ENCODE measurements at places on chromosomes 16 and 17.

GRCh38 chr17:7348478-7349242 lies 3.3 kb upstream of the KCTD11 start:
- no peak for DNase-seq

DNA sequence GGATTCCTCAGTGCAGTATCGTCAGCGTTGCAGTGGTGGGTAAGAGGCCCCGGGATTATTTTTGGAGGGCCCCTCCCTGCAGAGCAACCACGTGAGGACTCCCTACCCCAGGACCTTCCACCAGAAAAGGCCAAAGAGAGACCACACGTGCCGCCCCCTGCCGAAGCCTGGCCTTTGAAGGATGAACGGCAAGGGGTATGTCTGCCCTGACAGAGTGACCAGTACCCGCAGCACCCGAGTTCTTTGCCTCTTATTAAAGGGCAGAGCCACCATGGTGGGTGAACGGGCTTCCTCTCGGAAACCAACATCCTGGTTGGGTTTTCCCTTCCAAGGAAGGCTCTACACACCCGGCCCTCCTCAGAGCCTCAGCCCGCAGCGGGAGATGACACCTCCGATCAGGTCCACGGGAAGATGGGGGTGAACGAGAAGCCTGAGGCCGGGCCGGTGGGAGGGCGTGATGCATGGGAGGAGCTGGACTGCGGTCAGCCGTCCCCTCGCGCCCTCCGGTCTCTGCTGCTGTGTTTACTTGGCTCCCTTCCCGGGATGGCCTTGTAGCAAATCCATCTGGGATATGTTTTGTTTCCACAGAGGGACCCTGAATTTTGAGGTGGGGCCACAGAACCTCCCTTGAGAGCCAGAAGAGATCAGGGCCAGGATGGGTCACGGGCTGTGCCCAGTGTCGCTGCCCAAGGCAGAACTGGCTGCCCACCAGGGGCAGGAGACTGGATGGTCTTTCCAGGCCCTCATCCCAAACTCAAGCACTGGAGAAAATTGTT lies 49.1 kb downstream of the TBC1D16 start:
- DNase-seq: no peak

GRCh38 chr17:79047291-79047920 lies 23.4 kb downstream of the C1QTNF1 start:
- no peak for DNase-seq

DNA sequence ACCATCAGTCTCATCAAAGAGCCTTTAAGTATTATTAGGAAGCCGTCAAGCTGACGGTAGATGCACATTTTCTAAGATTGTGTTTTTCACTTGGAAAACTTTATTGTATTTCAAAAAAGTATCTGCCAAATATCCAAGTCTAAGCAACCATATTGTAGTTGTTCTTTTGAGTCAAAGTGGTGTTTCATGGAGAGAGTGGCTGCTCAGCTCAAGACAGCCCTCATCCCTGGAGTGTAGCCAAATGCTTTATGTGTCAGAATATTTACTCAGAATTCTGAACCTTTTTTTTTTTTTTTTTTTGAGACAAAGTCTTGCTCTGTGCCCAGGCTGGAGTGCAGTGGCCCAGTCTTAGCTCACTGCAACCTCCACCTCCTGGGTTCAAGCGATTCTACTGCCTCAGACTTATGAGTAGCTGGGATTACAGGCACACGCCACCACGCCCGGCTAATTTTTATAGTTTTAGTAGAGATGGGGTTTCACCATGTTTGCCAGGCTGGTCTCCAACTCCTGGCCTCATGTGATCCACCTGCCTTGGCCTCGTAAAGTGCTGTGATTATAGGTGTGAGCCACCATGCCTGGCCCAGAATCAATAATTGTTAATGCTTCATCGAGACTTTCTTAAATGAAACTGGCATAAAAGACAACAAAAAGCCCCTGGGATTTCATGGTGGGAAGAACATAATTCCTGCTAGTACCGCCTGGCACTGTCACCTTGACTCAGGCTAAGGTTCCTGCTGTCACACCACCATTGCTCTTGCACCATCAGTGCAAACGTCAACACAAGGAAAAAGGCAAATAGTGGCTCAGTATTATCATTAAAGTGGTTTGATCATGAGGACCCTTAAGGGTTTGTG lies 45.5 kb downstream of the PRKCA start:
- no peak for DNase-seq

- DNase-seq: peak; percentile 81
Observed at GRCh38 chr16:66516808-66517585, 32.9 kb downstream of the TK2 start.

DNA sequence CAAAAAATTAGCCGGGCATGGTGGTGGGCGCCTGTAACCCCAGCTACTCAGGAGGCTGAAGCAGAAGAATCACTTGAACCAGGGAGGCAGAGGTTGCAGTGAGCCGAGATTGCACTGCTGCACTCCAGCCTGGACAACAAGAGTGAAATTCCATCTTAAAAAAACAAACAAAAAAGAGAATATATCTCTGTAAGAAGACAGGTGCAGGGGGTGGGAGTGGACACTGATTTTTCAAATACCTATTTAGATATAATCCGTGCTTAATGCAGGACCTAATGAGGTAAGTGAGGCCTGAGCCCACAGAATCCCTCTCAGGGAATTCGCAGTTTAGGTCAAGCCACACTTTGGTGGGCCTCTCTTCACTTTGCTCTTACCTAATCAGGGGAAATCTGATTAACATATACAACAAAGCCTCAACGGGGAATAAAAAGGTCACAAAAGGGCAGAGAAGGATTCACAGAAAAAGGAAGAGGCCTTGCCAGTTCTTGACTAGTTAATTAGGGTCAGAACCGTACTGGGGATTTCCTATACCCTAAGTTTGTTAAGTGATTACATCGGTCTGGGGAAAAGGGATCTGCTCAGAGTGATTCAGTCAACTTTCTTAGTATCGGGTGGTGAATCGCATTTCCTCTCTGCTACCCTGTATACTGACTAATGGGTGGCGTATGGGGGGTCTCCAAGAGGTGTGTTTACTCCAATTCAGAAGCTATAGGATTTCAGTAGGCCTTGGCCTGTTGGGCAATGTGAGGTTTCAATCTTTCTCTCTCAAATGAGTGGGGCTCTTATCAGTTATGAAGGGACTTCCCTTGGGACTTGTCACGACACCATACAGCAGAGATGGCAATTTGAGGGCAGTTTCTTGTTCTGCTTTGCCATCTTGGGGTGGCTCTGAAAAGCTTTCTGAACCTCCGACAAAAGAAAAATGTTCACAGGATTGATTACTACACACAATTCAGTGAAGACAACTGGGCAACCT lies 1.9 kb upstream of the NFAT5 start:
- DNase-seq: peak; percentile 49

DNA sequence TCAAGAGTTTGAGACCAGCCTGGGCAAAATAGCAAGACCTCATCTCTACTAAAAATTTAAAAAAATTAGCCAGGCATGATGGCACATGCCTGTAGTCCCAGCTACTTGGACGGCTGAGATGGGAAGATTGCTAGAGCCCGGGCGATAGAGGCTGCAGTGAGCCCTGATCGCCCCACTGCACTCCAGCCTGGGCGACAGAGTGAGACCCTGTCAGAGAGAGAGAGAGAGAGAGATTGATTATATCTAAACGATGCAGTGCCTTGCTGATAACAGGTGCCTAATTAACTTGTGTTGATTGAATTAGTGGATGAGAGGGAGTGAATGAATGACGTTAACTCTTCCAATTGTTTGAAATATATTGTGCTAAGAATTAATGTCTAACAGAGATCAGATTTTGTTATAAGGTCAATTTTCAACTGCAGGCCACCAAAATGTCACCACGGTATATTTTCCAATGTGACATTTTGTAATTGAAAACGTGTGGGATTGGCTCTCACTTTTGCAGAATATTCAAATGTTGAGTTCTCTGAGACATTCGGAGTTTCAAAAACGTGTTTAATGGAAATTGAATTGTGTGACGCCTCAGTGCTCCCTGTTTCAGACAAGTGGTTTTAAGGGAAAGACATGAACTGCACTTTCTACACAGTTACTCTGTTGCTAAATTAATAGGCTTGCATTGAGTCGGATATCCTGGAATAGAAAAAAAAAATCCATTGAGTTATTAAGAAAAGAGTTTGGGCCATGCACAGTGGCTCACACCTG lies 53.6 kb downstream of the ABAT start:
- DNase-seq: no peak

DNA sequence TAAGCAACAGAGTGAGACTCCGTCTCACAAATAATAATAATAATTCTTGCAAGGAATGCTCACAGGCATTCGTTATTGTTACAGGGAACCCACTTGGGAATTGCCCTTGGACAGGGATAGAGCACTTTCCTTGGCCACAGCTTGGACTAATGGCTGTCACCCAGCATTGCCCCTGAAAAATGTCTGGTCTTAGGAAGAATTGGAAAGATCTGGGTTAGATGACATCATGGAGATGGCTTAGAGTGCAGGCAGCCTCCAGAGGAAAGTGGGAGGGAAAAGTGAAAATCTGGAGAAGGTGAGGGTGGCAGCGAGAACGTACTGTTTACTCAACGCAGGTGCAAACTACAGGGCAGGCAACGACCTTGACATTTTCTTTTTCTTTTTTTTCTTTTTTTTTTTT lies 59.3 kb upstream of the MRTFB start:
- no peak for DNase-seq

- DNase-seq: no peak
Observed at GRCh38 chr17:75059369-75060345, 12.6 kb downstream of the KCTD2 start.

GRCh38 chr16:88132836-88133506 lies 181.7 kb downstream of the BANP start:
- no peak for DNase-seq

DNA sequence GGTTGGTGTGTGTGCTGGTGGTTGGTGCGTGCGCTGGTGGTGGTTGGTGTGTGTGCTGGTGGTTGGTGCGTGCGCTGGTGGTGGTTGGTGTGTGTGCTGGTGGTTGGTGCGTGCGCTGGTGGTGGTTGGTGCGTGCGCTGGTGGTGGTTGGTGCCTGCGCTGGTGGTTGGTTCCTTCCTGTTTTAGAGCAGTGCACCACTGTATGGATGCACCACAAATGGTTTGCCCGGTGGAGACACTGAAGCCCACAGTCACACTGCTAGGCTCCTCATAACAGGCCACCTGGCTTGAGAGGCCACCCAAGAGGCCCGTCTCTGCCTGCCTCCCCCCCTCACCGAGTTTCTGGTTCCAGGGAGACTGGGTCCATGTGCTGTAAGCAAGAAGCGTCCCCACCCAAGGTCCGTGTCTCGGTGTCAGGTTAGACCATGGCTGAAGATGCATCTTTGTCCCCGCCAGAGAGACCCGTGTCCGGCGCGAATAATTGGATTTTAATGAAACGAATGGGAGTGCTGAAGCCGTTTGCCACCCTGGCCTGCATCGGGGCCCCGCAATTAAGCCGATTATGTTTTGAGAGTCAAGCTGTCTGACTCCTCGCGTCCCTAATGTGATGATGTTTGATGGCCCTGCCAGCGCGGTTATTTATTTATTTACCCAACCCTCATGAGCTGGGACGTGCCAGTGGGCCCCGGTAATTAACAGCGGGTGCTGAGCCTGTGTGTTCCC lies 161.3 kb upstream of the GSE1 start:
- DNase-seq: no peak

- DNase-seq: no peak
Observed at GRCh38 chr17:68100000-68100641, 64.6 kb downstream of the KPNA2 start.

DNA sequence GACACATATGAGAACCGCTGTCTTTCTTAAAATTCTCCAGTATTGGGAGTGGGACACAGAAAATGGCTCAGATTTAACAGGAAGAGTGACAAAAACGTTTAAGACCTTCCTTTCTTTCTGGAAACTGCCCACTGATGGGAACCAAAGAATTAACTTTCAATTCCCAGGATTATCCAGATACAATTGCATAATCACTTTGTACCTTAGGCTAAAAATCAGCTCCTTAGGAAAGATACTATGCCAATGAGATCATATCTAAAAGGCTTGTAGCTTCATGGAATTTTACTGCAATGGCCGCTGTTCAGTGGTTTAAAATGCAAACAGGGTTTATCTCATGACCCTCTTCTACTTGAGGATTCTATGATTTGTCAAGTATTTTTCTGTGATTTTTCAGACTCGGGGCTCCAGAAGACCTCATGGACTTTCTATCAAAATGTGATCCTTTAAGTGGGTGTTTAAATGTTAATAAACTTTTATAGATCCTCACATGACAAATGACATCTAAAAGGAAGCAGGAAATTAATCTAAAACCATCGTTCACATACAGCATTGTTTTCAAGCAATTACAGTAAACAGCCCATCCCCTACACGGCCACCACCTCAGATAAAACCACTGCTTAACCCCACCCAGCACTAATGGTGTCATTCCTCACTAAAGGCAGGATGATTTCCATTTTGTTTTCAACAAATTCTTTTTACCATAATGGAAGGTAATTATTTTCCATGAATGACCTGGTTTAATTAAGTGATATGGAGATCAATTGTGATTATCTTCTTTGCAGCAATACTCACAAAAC lies 31.6 kb upstream of the ERN1 start:
- no peak for DNase-seq

DNA sequence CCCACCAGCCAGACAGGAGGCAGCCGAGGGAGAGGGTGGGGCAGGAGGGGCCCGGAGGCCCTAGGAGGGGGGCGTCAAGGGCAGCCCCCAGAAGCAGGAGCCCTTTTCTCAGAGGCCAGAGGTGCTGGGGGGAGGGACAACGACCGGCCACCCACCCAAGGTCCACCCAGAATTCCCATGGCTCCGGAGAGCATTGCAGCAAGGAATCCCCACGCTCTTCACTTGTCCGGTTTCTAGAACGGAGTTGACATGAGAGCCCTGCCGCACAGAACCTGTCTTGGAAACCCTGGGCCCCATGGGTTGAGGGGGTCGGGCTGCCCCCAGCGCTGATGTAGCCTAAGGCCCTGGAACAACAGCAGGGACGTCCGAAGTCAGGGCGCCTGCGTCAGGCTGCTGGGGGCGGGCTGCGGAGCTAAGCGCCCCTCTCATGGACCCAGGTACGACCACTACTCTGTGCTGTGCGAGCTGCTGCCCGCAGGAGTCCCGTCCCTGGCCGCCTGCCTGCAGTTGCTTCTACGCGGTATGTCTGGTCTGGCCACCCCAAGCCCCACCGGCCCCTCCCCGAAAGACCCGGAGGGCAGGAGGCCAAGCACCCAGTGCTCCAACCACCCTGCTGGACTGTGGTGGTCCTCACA lies 11.2 kb downstream of the CYBC1 start:
- no peak for DNase-seq

DNA sequence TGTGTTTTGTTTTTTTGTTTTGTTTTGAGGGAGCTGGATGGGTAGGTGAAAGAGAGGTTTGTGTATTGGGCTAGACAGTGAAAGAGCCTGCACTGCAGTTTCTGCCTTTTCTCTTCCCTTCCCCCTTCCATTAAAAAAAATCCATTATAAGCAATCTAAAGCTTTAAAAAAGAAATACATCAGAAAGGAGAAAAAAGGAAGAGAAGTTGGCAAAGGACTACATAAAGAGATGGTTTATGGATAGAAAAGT lies 10.7 kb upstream of the EEF2K start:
- DNase-seq: no peak
